Muscle of arm (tissue), 14 donors: ENCODE measurements at places on chromosomes 13 and 19.

GRCh38 chr19:6219586-6220290, 60.0 kb downstream of the MLLT1 start:
- DNase-seq, result no peak

DNA sequence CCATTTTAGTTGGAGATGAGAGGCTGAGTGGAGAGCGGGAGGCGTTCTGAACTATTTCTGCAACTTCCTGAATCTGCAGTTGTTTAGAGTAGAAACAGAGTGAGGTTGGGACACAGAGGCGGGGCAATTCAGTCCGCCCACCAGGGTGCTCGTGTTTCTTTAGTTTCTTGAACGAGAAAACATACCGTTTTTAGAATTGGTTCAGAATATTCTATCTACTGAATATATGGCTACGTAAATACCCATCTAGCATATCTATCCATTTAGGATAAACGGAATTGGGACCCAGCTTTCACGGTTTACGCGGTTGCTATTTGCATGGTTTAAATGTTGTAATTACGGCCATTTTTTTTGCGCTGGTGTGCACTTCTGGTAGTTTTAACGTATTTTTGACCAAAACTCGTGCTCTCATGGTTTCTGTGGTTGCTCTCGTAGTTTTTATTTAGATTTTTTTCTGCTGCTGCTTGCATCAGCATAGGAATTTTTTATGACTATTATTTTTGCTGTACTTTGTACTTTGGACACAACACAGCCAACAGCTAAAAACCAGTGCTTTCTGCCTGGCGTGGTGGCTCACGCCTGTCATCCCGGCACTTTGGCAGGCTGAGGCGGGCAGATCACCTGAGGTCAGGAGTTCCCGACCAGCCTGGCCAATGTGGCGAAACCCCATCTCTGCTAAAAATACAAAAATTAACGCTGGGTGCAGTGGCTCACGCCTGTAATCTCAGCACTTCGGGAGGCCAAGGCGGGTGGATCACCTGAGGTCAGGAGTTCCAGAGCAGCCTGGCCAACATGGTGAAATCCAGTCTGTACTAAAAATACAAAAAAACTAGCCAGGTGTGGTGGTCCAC, 32.7 kb downstream of the TIMM13 start:
- DNase-seq, result no peak

DNA sequence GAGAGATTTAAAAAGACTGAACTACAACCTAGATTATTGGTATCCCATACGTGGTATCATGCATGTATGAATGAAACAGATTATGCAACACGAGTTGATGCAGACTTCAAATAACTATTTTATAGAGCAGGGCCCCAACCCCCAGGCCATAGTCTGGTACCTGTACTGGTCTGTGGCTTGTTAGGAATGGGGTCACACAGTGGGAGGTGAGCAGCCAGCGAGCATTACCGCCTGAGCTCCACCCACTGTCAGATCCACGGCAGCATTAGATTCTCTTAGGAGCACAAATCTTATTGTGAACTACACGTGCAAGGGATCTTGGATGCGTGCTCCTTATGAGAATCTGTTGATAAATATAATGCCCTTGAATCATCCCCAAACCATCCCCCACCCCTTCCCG, 320.2 kb downstream of the TBC1D4 start:
- DNase-seq, result no peak

GRCh38 chr19:45739498-45740439, 6.5 kb downstream of the MEIOSIN start:
- no peak for DNase-seq

- DNase-seq, result no peak
Observed at GRCh38 chr13:73179650-73180274, 121.0 kb downstream of the KLF5 start.

- no peak for DNase-seq
Observed at GRCh38 chr13:104953588-104953987, 1581.9 kb downstream of the EFNB2 start.

GRCh38 chr19:13839938-13840304, 37.0 kb upstream of the NANOS3 start:
- no peak for DNase-seq

- no peak for DNase-seq
Observed at GRCh38 chr13:40235160-40235796, 431.2 kb downstream of the FOXO1 start.
